Smooth muscle cell of the umbilical artery (primary cell): ENCODE measurements at places on chromosomes 7 and 10. TPM values are rescaled to one million over a fixed set of nuclear protein-coding genes. Genes with fewer than 3 reads are reported as not detected.

UBE2D1 gene
- total RNA-seq: 12.8 and 16.4 TPM in 2 replicates

RHBDD2 gene
- total RNA-seq: 16.3 and 19.4 TPM in 2 replicates

MXI1 gene
- total RNA-seq: 18.1 and 20.2 TPM in 2 replicates

CAV2 gene
- total RNA-seq: 42.5 and 149 TPM in 2 replicates

EBF3 gene
- total RNA-seq: not detected in 2 replicates

GDF2 gene
- not detected in 2 replicates for total RNA-seq

ARHGEF5 gene
- 0.23 and 0.89 TPM in 2 replicates for total RNA-seq

JCAD gene
- 51.0 and 91.2 TPM in 2 replicates for total RNA-seq
